ENCODE measurements at places on chromosomes 3 and 15.

- DNase-seq = no peak
These were observed 70.1 kb upstream of the SGO1 start for GRCh38 chr3:20256144-20256543.

- DNase-seq = no peak
These were observed 45.6 kb upstream of the TFRC start for GRCh38 chr3:196127308-196128040.

DNA sequence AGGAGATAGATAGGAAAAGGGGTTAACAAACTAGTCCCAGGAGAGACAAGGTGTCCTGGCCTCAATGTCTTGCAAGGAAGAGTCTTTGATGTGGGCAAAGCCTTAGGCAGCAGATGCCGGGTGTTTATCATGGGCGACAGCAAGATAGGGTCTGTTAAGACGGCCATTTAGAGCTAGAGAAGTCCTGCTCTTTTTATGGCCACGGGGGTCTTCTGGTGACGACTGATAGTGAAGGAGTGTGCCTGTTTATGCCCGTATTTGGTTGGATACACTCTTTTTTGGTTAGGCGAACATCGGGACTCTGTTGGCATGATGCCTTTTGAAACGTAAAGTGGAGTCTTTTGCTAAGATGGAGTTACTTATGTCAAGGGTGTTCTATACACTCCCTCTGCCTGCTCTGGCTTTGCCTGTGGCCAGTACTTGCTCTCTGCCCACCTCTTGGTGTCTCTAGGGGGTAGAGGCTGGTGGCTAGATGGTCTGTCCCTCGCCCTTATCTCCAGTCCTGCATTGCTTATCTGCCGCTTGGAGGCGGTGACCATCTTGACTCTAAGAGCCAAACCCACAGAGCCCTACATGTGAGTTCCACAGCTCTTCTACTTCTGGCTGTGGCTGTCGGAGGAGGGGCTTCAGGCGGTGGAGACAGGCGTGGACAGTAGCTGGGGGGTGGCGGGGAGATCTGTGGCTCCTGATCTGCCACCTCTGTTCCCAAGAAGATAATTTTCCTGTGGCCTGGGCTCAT, 55.8 kb upstream of the ZBTB38 start:
- DNase-seq = no peak

DNA sequence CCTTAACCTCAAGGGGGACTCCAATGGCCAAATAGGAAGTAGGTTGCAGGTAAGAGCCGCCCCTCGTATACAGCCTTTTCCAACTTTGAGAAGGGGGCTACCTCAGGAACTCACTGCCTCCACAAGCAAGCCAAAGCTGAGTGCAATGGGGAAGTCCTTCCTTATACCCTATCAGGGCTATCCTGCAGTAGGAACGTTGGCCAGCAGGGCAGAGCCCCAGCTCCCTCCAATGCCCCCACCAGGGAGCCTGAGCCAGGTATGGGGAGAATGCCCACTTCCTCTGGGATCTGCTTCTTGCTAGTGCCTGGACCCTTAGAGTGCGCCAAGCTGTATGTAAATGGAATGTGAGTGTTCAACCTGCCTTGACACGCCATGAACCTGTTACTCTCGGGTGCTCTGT, 16.3 kb downstream of the CACNA2D2 start:
- no peak for DNase-seq

DNA sequence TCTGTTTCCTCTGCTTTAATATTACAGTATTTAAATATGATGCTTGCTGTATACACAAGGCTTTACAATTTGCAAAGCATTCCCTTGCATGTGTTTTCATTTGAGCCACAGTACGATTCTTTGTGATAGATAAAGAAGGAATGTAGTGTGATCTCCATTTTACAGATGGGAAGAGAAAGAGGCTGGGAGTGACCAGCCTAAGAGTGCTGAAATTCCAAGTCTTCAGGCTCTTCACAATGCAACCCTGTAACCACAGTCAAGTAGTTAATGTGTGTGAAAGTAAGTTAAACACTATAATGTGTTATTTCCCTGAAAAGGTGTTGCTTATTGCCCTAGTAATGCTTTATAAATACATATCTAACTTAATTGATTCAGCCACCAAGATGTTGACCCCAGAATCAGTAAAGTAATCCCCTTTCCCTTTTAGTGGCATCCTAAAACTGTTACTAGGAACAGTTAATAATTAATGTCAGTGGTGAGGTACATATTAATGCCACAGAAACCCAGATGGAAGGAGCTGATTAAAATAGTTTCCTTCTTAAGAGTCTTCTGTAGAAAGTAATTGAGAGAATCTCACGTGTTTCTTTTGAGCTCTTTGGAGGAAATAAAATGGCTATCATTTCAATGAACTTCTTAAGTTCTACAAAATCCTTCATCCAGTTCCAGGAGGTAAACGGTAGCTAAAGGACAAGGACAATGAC, 110.4 kb downstream of the IL12A start:
- DNase-seq = no peak

- DNase-seq = no peak
These were observed 111.4 kb upstream of the TOPAZ1 start for GRCh38 chr3:44130249-44130648.

DNA sequence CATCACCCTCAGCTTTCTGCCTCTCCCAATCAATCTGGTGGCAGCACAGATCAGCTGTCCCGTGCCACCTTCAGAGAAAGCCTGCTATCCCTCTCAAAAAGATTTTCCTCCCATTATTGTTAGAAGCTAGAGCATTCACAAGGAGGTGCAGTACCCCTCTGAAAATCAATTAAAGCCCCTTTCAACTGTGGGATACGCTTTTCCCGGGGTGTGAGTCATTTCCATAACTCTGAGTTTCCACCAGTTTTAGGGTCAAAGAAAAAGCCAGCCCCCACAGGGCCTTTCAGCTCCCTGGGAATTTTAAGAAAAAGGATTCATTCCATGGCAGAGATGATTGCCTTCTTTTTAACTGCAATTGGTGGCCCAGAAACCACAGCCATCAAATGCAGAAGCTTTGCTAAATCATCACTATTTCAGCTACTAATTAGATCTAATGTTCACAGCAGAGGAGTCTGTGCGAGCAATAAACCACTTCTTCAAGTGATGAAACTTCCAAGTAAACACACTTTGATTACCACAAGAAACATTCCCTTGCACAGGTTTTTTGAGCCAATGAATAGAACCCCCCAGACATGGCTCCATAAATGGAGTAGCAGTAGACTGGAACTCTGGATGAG, 270.0 kb upstream of the TPRG1 start:
- no peak for DNase-seq

- DNase-seq = no peak
These were observed 181.1 kb downstream of the PLCL2 start for GRCh38 chr3:17065881-17066280.

DNA sequence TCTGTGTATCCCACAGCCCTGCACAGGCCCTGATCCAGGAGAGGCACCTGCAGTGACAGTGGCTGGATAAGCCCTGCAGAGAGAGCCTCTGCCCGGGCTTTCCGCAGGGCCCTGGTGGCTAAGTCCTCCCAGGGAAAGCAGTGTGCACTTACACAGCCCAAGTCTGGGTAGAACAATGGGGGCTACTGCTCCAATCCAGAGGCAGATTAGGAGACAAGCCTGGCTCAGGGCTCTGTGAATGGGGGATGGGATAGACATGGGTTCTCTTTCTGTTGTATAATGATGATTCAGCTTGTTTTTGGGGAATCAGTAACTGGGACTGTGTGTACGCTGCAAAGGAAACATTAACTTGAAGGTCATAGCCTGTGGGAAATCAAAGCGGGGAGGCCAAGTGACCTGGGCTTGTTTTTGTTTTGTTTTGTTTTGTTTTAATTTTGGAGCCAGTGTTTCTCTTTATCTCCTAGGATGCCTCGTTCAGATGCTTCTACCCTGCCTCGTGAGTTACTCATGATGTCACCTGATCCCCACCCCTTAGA, 4.1 kb upstream of the ALDH1L1 start:
- no peak for DNase-seq

GRCh38 chr3:16550676-16551341, 37.3 kb upstream of the RFTN1 start:
- DNase-seq = peak; percentile 44

DNA sequence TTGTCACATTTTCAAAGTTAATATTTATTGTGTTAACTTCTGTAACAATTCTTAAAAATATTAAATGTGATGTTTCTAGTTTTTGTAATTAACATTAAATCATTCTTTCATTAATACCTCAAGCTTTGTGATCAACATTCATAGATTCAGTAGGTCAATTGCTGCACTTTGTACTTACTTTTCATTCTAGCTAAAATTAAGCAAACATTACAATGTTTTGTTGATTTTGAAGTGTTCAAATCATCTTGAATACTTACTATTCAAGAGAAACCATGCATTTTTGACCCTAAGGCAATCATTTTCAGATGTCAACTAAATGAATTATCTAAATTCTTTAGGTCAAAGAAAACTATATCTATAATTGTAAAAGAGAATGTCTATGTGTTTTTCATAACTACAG, 933.1 kb downstream of the NAALADL2 start:
- DNase-seq = no peak

DNA sequence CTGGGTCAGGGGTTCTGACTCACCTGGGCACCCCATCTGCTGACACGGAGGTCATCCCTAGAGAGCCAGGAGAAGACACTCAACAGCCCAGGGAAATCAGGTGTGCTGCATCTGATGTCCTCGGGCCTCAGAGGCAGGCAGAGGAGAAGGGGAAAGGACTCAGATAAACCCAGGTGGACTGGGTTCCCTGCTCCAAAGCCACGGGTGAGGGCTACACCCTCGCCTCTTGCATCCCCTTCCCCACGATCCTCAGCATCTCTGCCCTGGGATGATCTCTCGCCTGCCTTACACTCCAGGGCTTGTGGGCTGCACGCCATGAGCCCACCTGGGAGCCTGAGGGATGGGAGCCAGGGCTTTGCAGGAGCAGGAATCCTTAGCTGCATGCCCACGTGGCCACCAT, 8.2 kb upstream of the DUSP7 start:
- DNase-seq = no peak

- no peak for DNase-seq
These were observed 10.9 kb downstream of the FLNB start for GRCh38 chr3:58018892-58019742.

DNA sequence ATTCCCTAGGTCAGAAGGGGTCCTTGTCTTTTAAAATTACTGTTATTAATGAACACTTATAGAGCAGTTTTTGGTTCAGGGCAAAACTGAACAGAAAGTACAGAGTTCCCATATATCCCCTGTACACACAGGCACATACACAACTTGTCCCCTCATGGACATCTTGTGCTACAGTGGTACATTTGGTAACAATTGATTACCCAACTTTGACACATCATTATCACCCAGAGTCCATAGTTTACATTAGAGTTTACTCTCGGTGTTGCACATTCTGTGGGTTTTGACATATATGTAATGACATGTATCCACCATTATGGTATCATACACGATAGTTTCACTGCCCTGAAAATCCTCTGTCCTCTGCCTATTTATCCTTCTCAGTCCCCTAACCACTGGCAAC, 984 bp upstream of the EDC3 start:
- DNase-seq = no peak

DNA sequence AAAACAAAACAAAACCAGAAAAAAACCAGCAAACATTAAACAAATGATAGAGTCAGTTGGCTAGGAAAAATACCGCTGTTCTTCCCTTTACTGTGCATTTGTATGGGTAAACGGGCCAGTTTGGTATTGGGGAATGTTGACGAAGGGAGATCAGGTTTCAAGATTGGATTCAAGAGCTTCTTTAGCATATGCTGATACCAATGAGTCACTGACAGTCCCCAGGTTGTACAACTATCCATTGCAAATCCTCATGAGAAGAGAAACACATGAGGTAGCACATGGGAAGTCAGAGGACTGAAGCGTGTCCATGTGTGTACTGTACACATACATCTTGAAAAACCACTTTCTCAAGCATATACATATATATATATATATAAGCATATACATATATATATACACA, 25.6 kb downstream of the TIGIT start:
- DNase-seq = no peak

- DNase-seq = no peak
These were observed 61.7 kb downstream of the AGTR1 start for GRCh38 chr3:148759430-148759829.

- no peak for DNase-seq
These were observed 141.7 kb downstream of the TIGIT start for GRCh38 chr3:114435386-114436115.

DNA sequence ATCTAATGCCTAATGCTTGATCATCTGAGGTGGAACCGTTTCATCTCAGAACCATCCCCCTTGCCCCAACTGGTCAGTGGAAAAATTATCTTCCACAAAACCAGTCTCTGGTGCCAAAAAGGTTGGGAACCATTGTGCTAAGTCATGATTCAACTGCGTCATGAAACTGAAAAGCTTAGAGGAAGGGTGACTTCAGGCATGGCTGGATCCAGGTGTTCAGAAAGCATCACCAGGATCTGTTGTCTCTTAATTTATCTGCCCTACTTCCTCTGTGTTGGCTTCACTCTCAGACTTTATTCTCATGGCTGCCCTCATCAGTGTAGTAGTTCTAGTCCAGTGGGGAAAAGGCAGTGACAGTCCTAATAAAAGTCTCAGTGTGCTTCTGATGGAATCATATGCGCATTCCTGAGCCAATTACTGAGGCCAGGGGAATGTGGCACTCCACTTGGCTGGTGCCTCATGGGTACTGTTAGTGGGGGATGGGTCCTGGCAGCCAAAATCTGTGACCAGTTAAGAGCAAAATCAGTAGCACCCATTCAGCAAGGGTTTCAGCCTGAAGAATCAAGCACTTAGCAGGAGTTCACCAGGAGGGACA, 110.3 kb downstream of the WNT5A start:
- DNase-seq = no peak

- DNase-seq = no peak
These were observed 213.8 kb downstream of the LRTM1 start for GRCh38 chr3:54714035-54714434.

DNA sequence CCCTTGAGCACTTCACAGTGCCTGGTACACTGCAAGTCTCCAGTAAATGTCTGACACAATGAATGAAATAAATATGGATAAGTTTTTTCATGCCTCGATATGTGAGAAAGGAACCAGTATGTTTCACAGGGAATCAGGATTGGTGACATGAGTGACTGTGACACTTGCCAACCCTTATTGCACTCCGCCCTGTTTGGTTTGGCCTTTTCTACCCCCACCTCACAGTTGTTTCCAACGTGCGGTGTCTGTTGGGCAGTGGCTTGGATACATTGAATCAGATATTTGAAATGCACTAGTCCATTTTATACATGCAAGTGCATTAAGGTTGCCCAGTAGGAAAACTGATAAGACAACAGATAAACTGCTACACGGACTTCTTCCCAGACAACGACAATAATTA, 2.0 kb downstream of the NPHP3 start:
- no peak for DNase-seq

GRCh38 chr15:80931721-80932512, 57.7 kb downstream of the MESD start:
- DNase-seq = no peak

DNA sequence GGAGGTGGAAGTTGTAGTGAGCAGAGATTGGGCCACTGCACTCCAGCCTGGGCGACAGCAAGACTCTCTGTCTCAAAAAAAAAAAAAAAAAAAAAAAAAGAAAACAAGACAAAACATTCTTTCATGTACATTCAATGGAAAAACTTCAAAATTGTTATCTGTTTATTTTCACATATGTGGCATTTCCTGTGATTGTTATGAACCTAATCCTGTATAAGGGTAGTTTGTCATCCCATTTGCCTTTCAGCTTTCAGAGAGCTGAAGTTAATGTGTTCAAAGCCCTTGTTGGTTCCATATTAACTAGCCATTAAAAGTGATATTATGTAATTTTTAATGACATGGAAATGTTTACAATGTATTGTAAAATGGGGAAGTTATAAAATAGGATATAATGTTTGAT, 17.3 kb upstream of the NCK1 start:
- DNase-seq = no peak

All from GM18507 (cell line).